ENCODE measurements at places on chromosomes 16 and 17.

DNA sequence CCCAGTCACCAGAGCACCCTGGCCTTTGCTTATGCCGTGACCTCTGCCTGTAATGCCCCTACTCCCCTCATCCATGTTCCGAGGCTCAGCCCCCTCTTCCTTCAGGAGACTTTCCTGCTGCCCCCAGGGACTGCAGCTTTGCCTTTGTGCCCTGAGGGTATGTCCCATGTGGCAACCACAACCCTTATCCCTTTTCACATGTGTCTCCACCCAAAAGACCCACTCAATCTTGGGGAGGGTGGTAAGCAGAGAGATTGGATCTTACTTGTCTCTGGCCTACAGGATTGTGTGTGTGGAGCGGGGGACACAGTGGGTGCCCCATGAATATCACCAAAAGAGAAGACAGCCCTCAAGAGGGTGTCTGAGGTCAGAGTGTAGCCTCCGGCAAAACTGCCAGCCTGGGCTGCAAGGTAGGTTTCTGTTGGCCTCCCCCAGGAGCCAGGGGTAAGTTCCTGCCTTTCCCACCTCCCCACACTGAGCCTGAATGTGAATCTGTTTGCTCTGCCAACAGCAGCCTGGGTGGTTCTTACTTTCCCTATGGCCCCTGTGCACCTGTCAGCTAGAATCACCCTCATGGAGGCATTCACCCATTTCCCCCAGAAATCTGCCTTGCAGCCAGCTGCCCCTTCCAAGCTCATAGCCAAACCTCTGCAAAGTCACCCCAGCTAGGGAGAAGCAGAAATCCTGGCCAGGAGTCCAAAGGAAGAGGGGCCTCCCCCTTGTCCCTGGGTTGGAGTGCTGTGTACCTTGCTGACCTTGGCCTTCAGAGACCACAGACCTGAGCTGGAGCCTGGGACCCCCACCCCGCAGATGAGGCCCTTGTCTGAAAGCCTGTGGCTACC, 11.5 kb upstream of the C17orf113 start:
- DNase-seq: peak; percentile 54

DNA sequence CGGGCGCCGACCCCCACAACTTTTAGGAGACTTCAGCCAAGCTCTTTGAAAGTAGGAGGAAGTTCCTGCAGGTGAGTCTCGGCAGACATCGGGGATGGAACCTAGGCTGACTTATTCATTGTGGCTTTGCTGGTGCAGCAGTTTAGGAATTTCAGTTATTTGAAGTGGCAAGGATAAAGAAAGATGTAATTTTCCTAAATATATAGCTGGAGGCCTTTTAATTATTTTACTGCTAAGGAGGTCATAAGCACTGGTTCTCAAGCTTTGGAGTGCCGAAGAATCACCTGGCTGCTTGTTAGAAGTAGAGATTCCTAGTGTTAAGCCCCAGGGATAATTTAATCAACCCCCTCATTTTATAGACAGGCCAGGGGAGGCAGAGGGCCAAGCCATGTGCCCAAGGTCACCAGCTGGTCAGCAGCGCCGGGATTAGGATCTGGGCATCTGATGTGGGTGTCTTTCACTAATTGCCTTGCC, 28.9 kb upstream of the BCAR1 start:
- no peak for DNase-seq

DNA sequence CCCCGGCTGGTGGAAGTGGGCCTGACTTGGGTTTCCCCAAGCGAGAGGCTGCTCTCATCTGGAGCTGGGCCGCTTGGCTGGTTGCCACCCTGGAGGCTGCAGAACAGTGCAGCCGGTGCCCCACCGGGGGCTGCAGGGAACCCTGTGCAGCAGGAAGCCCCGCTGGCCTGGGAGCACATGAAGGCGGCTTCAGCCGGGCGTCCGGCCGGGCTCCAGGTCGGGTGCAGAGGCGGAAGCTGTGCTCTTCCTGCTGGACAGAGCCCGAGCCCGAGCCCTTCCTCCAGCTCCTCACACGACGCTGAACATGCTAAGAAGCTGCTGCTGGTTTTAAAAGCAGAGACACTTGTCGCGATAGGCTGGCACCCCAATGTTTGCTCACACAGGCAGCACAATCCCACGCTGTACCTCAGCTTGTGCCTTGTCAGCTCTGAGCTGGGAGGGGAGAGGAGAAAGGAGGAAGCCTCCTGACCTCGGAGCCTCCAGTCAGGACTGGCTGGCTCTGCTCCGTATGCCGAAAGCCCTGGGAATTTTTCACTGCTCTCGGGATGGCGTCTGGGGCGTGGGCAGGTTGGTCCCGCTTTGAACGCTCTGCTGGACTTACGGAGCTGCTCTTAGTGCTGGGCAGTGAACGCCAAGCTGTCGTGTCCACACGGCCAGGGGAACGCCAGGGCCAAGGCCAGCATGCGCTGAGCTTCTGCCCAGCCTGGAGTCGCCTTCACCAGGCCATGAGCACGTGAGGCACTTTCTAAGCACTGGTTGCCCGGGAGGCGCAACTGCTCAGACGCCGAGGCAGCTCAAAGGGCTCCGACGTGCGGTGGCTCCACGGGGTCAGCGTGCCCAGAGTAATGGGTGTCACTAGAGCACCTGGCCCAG, 8.8 kb downstream of the CDK5R1 start:
- peak; percentile 62 for DNase-seq

DNA sequence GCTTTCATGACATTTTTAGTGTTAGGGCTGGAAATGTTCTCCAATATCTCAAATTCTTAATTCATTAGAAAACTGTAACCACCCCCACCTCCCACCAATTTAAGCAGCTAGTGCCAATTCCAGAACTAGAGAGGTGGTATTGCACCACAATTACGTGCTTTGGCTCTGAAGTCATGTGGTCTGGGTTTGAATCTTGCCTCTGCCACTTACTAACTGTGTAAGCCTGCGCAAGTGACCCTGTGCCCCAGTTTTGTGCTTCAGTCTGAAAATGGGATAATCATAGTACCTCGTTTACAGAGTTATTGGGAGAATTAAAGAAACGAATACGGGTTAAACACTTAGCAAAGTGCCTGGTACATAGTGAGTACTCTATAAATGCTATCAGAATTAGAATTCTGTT, 14.2 kb upstream of the MPHOSPH6 start:
- DNase-seq: no peak

GRCh38 chr16:4309833-4310266, 6.0 kb upstream of the GLIS2 start:
- peak; percentile 93 for DNase-seq
